Activated CD8-positive, alpha-beta memory T cell treated with anti-CD3 and anti-CD28 coated beads, Interleukin-2, amount 50 U/mL, for 48 hours (primary cell): ENCODE measurements at places on chromosomes 4 and X.

- no peak for DNase-seq
Measured at GRCh38 chr4:181908168-181908567, 335.0 kb upstream of the TENM3 start.

- DNase-seq, result no peak
Measured at GRCh38 chr4:173501592-173502150, 28.4 kb downstream of the HAND2 start.

- no peak for DNase-seq
Measured at GRCh38 chr4:3246458-3247398, 2.2 kb upstream of the MSANTD1 start.

- DNase-seq, result no peak
Measured at GRCh38 chrX:26909728-26910127, 553.4 kb downstream of the PPP4R3C start.

DNA sequence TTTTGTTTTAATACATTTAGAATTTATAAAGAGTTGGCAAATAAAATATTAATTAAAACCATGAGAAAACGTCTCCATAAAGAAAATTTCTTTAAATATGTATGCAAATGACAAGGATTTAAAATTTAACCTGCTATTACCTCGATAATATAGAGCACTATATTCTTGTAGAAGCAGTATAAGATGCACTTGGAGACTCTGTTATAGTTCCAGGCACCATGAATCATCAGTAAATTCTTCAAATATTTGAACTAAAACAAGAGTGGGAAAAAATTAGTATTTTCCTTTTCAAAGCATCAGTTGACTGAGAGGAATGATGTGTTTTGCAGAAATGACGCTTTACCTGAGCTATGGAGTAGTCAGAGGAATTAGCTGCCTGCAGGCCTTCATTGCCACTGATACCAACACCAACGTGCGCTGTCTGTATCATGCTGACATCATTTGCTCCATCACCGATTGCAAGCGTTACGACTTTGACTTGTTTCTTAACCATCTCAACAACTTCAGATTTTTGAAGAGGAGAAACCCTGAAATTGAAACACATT, 67.3 kb downstream of the SHISA3 start:
- DNase-seq, result no peak
